ENCODE measurements at places on chromosomes 1 and 21.

DNA sequence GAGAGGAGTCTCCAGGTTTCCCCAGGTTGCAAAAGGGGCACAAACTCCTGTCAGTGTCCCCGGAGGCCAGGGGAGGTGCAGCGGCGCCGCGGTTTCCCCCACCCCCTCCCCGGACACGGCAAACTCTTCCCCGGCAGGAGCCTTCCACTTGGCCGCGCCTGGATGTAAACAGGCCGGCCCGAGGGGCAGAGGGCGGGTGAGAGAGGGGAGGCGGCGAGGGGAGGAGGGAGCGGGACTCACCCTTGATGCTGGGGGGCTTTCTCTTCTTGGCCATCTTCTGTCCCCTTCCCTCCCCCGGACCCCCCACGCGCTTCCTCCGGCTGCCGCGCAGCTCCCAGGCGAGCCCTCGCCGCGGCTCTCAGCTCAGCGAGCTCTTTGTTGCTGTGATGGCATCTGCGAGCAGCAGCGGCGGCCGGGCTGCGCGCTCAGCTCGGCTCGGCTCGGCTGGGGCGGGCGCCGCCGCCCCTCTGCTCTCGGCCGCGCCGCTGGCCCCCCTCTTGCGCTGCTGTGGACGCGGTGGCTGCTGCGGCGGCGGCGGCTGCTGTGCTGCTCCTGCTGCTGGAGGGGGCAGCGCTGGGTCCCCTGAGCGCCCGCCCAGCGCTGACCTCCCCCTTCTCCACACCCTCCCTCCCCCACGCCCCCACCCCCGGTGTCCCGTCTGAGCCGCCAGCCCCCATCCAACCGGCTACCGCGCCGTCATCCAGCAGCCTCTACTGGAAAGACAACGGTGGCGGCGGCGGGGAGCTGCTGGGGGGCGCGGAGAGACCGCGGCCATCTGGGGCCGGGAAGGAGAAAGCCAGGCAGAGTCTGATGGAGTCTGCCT lies 4.9 kb upstream of the SLC44A5 start:
- DNase-seq: peak; percentile 13

DNA sequence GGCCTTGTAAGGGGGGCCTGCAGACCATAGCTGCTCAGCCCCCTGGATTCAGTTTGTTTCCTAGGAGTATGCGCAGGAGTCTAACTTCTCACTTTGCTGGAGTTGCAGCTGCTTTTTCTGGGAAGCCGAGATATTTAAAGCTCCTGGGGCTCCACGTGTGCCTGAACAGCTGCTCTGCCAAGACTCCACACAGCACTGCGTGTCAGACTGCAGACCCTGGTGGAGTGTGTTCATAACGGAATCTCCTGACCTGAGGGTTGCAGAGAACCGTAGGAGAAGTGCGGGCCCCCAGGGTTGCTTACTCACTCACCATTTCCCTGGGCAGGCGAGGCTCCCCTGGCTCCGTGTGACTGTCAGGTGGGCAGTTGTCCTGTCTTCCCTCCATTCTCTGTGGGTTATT lies 474.3 kb upstream of the TMPRSS15 start:
- DNase-seq: no peak

- DNase-seq: no peak
These were observed 645.5 kb downstream of the ADGRL2 start for GRCh38 chr1:82446236-82446635.

- no peak for DNase-seq
These were observed 5.5 kb upstream of the PLEKHM2 start for GRCh38 chr1:15678578-15678977.

- no peak for DNase-seq
These were observed 40.3 kb downstream of the HSF2BP start for GRCh38 chr21:43618940-43619339.

DNA sequence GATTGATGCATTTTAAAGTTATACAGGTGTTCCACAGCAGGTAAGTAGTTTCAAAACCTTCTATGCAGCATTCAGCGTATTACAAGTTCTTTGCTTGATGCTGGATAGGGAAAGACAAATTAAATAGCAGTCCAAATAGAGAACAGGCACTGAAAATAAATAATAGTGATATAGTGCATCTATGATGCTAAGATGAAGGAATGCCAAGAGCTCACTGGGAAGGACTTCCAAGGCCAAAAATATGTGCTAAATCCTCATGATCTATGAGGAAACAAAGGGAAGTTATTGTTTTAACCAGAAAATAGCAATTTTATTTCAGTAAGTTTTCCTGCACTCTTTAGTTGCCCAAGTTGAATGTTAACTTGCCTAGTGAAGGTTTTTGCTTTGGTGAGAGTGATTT lies 127.8 kb upstream of the GREM2 start:
- DNase-seq: no peak

DNA sequence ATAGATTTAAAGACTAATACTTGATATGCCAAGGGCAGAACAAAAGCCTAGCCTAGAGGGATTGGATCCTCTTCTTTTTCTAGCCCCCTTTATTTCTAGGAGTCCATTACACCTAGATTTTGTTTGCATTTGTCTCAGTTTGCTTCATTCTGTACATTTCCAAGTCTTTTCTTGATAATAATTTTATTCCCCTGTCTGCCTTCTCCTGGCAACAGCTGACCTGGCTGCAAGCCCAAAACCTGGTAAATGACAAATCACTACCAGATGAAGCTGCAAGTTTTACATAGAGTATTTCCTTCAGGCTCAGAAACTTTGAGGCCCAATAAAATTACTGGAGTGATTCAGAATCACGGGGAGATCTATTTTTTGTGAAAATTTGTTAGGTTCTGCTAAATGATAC lies 36.5 kb upstream of the LHX8 start:
- DNase-seq: peak; percentile 16

- DNase-seq: no peak
These were observed 21.6 kb upstream of the ZNF678 start for GRCh38 chr1:227541796-227542152.

- peak; percentile 68 for DNase-seq
These were observed 30.8 kb upstream of the PTGFRN start for GRCh38 chr1:116878804-116879477.

DNA sequence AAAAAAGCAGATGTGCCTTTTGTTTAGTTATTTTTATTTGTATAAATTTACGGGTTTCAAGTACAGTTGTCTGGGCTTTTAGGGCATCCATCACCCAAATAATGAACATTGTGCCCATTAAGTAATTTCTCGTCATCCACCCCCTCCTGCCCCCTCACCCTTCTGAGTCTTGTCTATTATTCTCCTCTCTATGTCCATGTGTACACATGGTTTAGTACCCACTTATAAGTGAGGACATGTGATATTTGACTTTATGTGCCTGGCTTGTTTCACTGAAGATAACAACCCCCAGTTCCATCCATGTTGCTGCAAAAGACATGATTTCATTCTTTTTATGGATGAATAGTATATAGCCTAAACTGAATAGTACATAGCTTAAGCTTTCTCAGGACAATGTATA lies 189.2 kb downstream of the ZP4 start:
- DNase-seq: no peak

DNA sequence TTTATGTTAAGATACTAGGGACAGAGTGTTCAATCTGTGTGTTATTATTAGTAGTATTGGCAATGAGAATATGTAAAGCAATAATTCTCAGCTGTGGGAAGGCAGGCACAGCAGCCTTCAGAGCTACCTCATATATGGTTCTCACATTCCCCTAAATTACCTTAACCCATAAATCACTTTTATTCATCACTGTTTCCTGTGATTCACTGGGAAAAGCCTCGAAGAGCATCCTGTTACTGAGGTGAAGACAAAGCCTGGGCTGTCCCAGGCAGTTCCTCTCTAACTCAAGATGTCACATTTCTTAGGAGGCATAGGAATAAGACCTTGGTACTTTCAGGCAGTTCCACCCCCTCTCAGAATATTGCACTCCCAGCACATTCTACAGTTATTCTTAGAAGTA lies 965.7 kb downstream of the NCAM2 start:
- DNase-seq: no peak

DNA sequence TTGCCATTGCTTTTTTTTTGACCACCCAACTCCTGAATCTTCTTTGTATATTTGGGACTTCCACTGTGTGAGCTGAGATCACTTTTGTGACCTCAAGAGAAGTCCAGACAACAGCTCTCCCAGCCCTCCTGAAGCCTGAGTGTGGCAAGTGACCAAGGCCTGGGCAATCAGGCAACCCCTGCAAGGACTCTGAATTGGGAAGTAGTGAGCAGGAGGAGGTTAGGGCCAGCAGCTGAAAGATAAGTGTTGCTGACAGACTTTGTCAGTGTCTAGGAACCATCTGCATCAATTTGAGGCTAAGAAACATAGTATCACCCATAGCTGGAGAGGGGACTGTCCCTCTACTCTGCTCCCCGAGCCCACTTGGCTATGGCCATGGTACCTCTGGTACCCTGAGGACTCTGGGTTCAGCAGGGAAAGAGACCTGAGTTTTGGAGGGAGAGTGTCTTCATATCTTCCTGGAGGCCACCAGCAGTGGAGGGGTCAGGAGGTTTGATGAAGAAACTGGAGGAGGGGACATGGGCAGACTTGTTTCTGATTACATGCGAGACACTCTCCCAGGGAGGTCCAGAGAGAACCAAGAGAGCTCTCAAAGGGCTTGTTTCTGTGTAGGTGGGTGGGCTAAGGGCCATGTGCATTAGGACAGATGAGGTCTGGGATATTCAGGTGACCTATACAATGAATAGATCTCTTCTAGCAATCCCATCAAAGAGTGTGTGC lies 147.0 kb upstream of the DNAH14 start:
- DNase-seq: no peak

- DNase-seq: no peak
These were observed 183.3 kb downstream of the AJAP1 start for GRCh38 chr1:4837752-4838151.

GRCh38 chr1:6222636-6223035 lies 13.1 kb downstream of the ICMT start:
- DNase-seq: no peak

Measured in NCI-H2081 (cell line).